Esophagus squamous epithelium (tissue), 5 donors: ENCODE measurements at places on chromosomes 2 and 18.

DNA sequence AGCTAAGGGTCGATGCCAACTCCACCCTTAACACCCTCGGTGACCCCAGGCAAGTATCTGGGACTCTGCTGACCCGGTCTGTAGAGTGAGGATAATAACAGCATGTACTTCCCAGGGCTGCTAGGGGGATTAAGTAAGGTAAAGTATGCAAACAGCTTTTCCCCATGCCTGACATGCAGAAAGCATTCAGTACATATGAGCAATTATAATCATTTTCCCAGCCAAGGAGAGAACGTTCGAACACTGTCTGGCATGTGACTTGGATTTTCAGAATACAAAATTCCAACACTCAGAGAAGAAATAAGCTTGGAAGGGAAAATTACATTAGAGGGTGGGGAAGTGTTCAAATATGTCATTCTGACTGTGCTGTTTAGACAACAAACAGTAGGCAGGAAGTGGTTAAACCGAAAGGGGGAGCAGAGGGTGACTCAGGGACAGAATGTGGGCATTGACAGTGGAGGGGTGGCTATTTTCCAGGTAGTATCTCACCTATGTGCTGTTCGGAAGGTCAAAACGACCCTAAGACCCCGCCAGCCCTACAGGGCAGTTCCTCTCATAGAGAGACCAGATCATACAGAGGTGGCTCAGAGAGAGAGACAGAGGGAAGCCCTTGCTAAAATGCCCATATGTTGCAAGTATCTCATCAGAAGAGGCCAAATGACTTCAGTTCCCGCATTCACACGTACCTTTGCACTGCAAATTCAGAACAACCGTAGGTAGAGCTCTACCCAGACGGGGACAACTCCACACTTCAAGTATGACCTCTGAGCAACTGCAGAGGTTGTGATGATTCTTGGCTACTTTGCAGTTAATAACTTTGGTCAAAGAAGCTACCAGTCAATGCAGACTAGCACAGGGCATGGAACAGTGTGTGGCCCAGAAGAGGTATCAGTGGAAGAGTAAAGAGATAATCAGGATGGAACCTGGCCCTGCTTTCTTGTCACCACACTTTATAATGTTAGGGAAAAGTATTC lies 14.8 kb downstream of the ASPRV1 start:
- DNase-seq: no peak

GRCh38 chr18:4203568-4204437 lies 251.3 kb downstream of the DLGAP1 start:
- no peak for DNase-seq

DNA sequence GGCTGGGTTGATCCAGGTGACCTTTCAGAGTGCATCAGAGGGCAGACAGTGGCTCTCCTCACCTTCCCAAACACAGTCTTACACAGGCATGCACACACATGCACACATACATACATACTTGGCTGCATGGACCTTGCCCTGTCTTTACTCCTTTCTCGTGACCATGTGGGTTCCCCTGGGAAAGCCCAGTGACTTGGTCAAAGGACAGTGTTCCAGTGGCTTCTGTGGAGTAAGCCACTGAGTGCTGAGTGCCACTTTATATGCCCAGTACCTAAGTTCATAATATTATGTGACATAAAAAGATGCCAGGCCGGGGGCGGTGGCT lies 249.4 kb downstream of the MYCN start:
- no peak for DNase-seq

GRCh38 chr2:148955798-148956197 lies 80.8 kb downstream of the KIF5C start:
- DNase-seq: no peak

DNA sequence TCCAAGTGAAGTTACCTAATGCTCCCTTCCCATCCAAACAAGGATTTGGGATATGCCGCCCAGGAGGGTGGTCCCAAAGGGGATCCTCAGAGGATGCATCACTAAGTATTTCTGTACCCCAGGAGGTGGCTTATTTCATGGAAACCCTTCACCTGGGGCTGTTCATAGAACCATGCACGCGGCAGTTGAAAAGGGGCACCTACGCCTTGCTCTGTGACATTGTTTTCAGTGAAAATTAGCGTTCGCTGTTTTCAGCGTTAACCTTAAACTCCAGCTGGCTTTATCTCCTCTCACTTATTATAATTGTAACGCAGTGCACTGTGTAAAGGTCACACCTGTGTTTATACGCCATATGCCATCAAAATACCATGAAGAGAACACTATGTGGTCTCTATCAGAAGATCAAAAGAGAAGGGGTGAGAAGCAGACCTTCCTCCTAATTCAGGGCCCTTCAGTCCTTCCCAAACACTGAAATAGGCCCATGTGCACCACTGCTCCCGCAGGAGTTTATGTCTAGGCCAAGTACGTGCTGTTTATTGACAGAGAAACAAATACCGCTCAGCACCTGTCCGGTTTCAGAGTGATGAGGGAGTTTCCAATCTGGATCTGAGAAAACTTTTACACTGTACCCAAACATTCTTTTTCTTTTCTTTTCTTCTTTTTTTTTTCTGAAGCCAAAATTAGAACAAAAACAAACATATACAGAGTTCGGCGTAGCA lies 162.1 kb downstream of the BCL2 start:
- DNase-seq: no peak

GRCh38 chr18:41323044-41323443 lies 632.0 kb upstream of the PIK3C3 start:
- DNase-seq: no peak

- DNase-seq: no peak
Observed at GRCh38 chr2:122166820-122167219, 411.4 kb downstream of the TSN start.

DNA sequence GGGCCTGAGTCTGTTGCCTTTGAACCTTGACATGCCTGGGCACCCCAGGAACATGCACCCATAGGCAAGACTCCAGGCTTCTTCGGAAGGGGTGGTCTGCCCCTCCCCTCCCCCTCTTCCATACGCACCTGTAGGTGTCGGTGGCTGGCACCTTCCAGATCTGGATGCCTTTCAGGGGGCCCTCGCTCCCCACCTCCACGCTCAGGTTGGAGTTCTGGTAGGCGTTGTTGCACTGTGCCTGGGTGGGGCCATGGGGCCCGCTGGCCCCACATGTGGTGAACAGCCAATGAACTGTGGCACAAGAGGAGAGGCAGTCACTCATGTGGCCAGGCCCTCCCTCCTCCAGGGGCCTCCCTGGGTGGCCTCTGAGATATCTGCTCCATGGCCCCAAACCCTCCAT lies 135.8 kb downstream of the CLIP4 start:
- no peak for DNase-seq

- DNase-seq: no peak
Observed at GRCh38 chr18:66553824-66554223, 50.1 kb downstream of the CDH19 start.

DNA sequence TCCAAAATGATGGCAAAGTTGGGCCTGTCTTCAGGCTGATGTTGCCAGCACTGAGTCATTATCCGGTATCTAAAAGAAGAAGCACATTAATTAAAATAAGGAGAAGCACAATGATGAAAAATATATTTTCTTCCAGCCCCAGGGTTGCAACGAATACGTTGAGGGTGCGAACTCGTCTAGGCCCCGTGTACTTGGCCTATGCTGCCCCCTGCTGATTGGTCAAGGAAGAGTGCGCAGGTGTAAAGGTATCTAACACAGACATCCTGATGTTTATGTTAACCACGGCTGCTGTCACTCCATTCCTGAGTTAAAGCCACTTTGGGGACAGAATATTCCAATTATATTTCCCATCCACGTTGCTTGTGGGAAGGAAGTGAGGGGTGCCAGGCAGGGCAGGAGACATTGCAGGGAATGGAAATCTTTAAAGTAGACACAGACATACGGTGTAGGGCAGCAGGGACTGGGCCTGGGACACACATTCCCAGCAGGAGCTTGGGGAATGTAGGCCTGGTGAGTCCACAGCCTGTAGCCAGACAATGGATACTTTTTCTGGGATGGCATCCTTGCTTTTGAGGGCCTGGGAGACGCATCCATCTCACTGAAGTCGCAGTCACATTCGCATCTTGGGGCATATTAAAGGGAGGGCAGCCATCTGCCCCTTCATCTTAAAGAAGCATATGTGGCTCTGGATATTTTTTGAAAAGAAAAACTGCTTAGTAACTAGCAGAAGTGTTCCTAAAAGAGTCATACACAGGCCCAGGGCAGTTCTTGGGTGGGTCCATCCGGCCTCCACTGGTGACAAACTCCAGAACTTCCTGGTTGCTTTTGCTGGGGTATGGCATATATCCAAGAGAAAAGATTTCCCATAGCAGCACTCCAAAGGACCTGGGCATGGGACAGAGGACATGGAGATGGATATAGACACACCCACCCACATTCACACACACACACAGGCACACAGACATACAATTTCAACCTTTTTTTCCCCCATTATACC lies 81.9 kb downstream of the CLIP4 start:
- no peak for DNase-seq

- no peak for DNase-seq
Observed at GRCh38 chr18:5995626-5996025, 100.3 kb upstream of the TMEM200C start.

GRCh38 chr2:949384-950079 lies 1.1 kb upstream of the SNTG2 start:
- DNase-seq: no peak

GRCh38 chr2:28543316-28544035 lies 47.6 kb downstream of the PLB1 start:
- DNase-seq: no peak

- DNase-seq: no peak
Observed at GRCh38 chr18:59801576-59801975, 98.2 kb upstream of the PMAIP1 start.

- DNase-seq: no peak
Observed at GRCh38 chr18:35507192-35507591, 9.4 kb upstream of the INO80C start.

GRCh38 chr2:73239776-73240175 lies 5.7 kb downstream of the CCT7 start:
- DNase-seq: no peak

GRCh38 chr2:123746006-123746405 lies 279.1 kb upstream of the CNTNAP5 start:
- DNase-seq: no peak

DNA sequence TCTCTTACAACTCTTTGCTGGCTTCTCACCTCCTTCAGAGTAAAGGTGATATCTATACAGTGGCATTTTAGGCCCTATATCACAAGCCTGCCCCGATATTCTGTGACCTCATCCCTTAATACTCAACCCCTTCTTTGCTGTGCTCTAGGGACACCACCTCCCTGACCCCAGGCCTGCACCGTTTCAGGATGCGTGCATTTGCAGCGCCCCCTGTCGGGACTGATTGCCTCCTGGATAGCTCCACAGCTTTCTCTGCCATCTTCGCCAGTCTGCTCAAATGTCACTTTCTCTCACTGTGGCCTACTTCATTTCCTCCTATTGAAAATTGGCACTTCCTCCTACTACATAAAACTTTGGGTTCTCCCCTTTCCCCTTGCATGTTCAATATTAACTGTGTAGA lies 289.6 kb downstream of the SOCS6 start:
- DNase-seq: no peak

- no peak for DNase-seq
Observed at GRCh38 chr2:132904142-132904842, 234.3 kb upstream of the LYPD1 start.

DNA sequence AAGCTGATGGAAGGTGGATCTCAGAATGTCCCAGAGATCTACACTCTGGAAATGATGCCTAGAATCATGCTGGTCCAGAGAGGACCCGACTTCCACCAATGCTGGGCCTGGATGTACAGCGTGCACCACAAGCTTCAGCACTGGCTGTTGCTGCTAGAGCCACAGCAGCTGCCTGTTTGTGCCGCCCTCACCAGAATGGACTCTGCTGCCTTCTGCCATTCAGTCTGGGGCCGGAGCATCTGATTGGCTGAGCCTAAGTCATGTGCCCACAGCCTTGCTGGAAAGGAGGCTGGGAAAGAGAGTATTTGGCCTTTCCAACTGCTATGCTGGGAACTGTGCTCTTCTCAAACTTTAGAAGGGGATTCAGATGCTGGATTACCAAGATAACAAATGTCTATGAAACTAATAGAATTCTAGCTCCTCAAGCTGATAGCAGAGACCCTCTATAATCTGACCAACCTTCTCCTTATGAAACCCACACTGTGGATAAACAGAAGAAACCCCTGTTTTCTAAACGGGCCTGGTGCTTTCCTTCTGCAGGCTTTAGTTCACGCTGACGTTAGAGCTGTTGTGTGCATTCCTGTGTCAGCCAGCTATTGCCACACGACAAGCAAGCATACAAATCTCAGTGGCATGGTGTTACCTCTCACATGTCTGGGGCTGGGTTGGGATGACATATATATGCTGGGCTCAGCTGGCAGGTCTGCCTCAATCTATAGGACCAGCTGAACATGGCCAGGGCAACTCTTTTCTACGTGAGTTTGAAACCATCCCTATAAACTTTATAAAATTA lies 4.1 kb upstream of the LOXHD1 start:
- DNase-seq: no peak

DNA sequence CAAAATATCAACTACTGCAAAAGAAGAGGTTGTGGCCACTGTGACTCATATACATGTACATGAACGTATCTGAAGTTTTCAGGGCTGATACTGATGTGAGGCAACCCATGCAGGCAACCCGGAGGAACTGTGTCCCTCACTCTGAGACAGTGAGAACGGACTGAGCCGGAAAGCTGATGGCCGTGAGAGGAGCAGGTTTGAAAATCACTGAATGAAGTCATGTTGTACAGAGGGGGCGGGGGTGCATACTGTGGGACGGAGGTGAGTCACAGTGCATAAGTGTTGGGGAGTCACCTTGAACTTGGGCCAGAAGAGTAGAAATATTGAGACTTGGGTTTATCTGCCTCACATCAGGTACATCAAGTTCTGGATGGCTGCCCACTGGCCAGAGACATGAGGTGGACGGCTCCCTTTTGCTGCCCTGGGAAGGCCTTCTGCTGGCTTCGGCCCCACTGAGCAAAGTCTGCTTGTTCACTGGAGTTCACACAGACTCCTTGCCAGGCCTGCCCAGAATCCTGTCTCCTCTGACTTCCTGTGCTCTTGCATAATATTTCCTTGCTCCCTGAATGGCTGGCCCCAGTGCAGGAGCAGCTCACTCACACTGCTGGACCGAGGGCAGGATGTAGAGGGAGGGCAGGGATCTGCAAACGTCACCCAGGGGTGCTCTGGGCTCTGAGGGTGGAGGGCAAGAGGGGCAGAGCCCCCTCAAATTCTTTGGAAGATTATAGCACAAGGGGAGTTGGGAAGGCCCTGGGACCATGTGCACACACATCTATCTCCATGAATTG lies 18.1 kb downstream of the EPAS1 start:
- DNase-seq: peak; percentile 13

DNA sequence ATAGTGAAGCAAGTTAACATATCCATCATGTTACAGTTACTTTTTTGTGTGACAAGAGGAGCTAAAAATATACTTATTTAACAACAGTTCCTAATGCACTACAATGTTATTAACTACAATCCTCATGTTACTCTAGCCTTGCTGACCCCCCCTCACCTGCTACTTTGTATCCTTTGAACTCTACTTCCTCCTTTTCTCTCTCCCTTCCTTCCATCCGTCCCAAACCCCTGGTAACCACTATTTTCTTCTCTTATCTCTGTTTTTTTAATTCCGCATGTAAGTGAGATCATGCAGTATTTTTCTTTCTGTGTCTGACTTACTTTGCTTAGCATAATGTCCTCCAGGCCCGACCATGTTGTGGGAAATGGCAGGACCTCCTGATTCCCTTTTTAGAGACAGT lies 59.4 kb downstream of the NPAS2 start:
- no peak for DNase-seq

- DNase-seq: no peak
Observed at GRCh38 chr18:47331026-47331425, 79.6 kb upstream of the SKOR2 start.

- DNase-seq: no peak
Observed at GRCh38 chr2:78293768-78294167, 731.7 kb upstream of the REG3G start.
